Activated CD8-positive, alpha-beta memory T cell treated with anti-CD3 and anti-CD28 coated beads for 4 hours (primary cell): ENCODE measurements at places on chromosomes 3 and 15.

DNA sequence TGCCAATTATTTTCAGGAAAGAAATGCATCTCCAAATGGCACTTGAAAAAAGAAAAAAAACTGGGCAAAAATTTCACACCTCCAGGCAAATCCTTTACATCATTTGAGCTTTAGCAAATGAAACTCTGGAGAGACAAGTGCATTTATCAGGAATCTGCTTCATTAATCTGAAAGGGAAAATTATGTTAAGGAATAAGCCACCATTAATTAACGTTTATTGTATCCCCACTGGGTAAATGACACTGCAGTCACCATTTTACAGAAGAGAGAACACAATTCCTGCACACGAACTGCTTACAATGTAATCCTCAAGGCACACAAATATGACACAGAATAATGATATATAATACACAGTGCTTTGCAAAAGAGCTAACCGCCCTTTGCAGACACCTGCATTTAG is 217.3 kb downstream of the OSBPL10 start:
- no peak for DNase-seq

DNA sequence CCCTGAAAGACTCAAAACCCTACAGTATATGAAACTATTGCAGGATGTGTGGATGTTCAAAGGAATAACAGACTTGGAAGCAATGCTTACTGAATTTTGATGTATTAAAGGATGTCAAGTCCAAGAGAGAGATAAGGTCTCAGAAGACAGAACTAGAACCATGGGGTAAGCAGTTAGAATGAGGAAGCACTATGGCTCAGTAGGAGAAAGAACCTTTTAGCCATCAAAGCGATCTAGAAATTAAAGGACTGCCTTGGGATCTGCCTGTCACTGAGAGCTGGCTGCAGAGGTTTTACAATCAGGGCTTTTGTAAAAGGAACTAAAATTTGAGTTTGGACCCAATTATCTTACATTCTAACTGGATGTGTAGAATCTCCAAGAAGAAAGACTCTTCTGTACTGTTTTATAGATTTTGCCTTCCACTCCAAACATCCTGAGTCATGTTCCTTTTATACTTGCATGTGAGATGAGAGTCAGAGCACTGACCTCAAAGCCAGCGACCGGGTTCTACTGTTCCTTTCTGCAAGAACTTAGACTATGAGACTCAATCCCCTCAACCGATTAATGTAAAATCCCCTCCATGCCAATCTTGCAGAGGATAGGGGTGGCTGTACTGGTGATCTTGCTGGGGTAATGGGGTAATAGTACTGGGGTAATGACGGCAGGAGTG is 412.3 kb upstream of the TPRG1 start:
- DNase-seq, result no peak

DNA sequence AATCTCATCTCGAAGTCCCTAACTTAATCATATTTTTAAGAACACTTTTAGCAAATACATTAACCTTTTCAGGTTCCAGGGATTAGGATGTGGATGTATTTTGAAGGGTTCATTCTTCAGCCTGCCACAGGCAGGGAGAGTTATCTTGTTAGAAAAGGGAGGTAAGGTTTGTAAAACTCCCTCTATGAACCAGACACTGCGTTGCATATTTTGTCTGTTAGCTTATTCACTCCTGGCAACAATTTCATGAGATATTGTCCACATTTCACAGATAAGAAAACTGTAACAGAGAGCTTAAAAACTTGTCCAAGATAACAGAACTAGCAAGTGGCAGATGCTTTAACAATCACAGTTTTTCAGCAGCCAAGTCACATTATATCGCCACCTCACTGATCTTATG is 155.4 kb downstream of the DIPK2A start:
- DNase-seq, result no peak

- no peak for DNase-seq
These were observed 162.8 kb downstream of the CD47 start for GRCh38 chr3:107928084-107928445.

- no peak for DNase-seq
These were observed 158.2 kb downstream of the TP63 start for GRCh38 chr3:189789432-189789831.

GRCh38 chr15:41774882-41775417 is 666 bp downstream of the MAPKBP1 start:
- DNase-seq, result no peak

- DNase-seq, result no peak
These were observed 222.4 kb upstream of the WNT5A start for GRCh38 chr3:55709411-55710012.

- no peak for DNase-seq
These were observed 5.2 kb upstream of the MANF start for GRCh38 chr3:51379746-51380455.

GRCh38 chr3:149388001-149388440 is 10.6 kb upstream of the TM4SF1 start:
- DNase-seq, result no peak

- DNase-seq, result no peak
These were observed 227.6 kb downstream of the MFSD1 start for GRCh38 chr3:159029306-159030026.

DNA sequence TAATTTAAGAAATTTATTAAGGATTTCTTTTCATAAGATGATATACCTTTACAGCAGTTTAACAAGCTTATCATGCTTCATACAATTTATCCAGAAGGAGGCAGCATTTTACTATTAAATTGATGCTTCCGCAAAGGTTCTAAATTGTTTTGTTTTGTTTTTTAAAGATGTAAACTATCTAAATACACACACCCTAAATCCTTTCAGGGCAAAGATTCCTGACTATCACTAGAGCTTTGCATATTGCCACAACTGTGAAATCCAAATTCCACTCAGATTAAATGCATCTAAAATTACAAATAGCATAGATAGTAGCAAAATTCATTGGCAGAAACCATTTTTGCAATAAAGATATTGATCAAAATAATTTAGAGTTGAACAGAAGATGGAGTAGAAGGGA is 44.5 kb upstream of the CCNL1 start:
- DNase-seq, result no peak

- no peak for DNase-seq
These were observed 20.1 kb upstream of the GOLGA6L2 start for GRCh38 chr15:23467110-23467600.

DNA sequence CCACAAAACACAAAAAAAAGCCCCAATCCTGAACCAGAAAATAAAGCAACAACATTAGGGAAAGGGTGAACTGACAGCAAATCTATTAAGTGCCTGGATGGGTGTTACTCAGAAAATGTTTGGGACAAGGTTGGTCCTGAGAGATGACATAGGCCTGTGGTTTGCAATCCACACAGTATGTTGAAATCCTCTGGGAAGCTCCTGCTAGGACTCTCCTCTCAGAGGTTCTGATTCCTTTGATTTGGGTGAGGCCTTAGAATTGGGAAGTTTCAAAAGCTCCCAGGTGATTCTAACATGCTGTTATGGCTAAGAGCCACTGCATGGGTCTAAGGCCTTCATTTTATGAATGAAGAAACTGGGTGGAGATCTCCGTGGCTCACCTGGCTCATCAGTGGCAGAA is 18.4 kb downstream of the CLDN1 start:
- no peak for DNase-seq

- DNase-seq, result no peak
These were observed 2.6 kb upstream of the ACOX2 start for GRCh38 chr3:58539626-58540025.
